ENCODE measurements at places on chromosomes 1 and 21.

DNA sequence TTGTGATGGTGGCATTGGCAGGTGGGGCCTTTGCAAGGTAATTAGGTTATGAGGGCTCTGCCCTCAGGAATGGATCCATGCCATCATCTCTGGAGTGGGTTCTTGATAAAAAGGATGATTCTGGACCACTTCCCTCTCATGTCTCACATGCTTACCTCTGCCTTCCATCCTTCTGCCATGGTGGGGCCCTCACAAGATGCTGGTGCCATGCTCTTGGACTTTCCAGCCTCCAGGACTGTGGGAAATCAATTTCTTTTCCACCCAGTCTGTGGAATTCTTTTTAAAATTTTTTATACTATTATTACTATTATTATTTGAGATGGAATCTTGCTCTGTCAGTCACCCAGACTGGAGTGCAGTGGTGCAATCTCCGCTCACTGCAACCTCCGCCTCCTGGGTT is 57.3 kb downstream of the ACBD3 start:
- no peak for DNase-seq

GRCh38 chr1:1908506-1908791 is 6.6 kb upstream of the CALML6 start:
- DNase-seq = no peak

DNA sequence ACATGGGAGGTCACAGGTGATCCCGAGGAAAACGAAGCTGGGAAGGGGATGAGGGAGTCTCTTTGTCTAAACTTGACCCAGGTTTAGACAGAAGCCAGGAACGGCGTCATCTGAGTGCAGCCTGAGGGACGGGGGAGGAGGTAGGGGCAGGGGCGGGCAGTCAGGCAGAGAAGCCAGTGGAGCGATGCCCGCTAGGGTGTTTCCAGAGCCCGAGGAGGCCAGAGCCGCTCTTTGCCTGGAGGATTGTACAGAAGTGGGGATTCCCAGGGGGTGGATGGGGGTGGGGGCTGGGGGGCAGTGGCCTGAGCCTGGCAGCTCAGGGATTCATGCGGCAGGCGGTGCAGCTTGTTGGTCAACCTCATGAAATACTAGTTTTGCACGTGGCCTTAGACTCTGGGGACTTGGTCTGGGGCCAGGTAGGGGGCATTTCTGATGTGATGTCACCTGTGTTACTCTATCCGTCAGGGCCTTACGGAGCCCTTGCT is 58.4 kb downstream of the VPS26C start:
- DNase-seq = no peak

GRCh38 chr1:173420330-173420806 is 56.8 kb upstream of the PRDX6 start:
- DNase-seq = peak; percentile 21

DNA sequence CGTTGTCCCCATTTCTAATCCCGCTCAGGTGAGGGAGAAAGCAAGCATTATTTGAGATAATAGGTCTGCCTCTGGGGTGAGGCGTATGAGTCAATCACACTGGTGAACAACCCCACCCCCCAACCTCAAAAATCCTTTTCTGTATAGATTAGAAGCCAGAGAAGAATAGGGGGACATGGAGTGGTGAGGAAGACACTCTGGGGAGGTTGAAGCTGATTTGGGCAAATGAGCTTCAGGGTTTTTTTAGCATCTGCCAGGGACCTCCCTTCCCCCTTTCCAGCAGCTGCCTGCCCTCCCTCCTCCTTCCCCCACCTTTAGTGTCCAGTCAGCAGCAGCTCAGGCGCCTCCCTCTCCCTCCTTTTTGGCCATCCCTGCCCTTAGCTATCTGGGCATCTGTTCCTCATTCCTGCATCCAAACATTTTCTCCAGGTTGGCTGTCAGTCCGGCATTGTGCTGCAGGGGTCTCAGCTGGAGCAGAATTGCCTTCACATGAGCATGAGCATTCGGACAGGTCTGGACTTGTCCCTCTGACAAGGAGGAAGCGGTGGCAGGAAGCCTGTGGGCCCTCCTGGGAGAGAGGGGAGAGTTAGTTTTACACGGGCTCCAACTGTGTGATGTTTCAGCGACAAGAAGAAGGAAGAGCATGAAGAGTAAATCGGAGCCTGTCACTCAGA is 30.8 kb upstream of the PTGFRN start:
- no peak for DNase-seq

GRCh38 chr1:200029035-200029821 is 1.7 kb downstream of the NR5A2 start:
- no peak for DNase-seq

DNA sequence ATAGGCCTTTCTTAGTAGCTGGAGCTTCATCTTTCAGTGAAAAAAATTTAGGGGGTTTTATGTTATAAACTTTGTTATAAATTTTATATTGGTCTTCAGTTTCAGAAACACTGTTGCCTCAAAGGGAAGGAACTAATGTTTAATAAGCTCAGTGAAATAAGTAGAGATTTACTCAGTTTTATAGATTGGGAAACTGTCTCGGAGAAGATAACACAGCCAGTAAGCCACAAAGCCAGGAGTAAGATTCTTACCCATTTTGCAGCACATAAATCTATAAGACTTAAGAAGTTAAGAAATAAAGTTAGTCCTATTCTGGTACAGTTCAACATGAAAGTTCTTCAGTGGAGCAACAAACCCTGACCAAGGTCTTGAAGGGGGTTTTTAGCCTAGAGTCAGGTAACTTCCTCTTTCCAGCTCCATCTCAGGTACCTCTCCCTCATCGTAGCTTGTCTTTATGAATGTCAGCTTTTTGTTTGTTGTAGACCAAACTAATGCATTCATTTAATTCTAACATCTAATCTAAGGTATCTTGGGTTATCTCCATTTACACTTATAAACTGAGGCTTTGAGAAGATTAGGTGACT is 3.3 kb downstream of the KPNA6 start:
- no peak for DNase-seq

- DNase-seq = no peak
These were observed 303.6 kb downstream of the LMX1A start for GRCh38 chr1:165052936-165053335.

- no peak for DNase-seq
These were observed 18.7 kb downstream of the DMRTB1 start for GRCh38 chr1:53477651-53478501.

GRCh38 chr1:232292818-232293217 is 337.1 kb downstream of the SIPA1L2 start:
- no peak for DNase-seq

DNA sequence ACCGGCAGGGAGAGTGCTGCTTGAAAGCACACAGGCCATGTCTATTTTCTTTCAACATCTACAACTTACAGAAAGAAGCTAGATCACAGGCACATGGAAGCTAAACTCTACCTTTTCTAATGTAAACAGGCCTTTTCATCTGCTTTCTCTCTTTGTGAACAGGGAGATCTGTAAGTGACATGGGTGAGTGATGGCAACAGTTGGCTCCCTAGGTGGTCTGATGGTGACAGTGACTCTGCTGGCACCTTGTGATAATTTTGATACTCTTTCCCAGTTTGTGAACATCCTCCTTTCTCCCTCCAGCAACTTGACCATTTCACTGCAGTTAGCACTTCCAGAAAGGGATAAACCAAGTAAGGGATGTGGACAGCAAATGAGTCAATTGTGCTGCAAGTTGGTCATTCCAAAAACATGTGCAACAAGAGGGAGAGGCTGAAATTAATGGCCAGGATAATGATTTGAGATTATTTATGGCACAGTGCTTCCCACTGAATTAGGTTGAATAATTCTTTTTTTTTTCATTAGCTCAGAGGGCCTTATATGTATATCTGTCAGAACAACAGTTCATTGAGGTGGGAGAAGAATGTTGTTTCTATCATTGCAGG is 89.5 kb downstream of the XCL2 start:
- no peak for DNase-seq

GRCh38 chr1:207744000-207744534 is 7.8 kb upstream of the CD46 start:
- DNase-seq = no peak

DNA sequence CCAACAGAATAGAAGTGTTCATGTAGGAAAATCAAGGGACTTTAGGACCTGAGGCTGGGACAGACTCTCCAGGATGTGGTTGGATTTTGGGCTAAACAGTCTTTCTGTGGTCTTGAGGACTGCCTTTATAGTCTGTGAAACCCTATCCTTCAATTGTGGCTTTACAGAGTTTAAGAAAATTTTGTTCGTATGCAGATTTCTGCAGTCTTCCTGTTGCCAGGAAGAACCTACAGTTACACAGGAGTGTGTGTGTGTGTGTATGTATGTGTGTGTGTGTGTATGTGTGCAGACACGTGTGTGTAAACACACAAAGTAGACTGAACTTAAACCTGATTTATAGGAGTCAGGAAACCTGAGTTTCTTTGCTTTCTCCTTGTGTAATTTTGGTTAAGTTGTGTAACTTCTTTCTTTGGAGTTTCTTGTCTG is 22.8 kb downstream of the NEK7 start:
- no peak for DNase-seq

- DNase-seq = no peak
These were observed 7.2 kb downstream of the CD34 start for GRCh38 chr1:207903767-207904166.

DNA sequence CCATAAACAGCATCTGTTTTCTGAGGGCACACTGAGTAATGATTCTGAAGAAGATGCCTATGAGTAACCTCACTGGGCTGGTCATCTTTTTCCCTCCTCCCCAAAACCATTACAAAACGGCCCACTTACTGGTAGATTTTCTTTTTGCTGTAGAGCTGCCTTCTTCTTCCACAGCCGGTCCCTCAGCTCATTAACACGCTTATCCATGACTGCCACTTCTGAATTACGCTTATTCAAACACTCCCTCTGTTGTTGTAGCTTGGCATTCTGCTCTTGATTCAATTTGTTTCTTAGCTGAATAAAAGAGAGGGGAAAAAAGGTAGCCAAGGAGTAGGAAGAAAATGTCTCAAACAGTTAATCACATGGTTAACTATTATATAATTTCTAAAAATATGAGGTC is 43.1 kb downstream of the TP53BP2 start:
- no peak for DNase-seq

DNA sequence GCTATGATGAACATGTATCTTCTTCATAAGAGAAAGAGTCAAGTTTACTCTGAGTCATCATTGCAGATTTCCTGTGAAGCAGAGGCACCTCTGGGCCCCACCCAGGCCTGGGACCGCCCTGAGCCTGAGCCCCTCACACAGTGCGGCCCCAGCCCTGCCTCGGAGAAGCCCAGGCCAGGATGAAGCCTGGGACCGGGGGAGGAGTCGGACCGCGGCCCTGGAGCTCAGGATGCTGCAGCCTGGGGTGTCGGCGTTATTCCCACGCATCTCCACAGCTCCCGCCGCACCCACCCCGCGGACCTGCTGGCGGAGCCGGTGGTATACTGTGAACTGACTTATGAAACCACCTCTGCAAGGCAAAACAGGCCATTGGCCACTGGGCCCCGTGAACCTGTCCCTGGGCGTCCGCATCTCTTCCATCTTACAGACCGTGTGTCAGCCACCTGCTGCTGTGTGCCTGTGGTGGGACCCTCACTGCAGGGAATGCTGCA is 2.4 kb upstream of the COL6A1 start:
- DNase-seq = no peak

DNA sequence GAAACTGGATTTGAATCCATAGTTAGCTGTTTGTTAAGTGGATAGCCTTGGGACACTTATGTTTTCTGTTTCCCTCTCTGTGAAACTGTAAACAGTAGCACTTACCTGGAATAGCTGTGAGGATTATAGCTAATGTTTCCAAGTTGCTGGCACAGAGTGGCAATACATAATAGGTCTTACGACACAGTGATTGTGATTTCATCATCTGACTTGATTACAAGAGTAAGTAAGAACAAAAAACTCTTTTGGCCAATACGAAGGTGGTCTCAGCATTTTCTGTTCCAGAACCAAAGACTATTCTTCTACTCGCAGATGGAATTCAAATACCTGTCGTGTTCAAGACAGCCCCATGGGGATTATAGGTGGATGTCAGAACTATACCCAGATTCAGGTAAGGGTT is 2.1 kb downstream of the C8B start:
- no peak for DNase-seq

DNA sequence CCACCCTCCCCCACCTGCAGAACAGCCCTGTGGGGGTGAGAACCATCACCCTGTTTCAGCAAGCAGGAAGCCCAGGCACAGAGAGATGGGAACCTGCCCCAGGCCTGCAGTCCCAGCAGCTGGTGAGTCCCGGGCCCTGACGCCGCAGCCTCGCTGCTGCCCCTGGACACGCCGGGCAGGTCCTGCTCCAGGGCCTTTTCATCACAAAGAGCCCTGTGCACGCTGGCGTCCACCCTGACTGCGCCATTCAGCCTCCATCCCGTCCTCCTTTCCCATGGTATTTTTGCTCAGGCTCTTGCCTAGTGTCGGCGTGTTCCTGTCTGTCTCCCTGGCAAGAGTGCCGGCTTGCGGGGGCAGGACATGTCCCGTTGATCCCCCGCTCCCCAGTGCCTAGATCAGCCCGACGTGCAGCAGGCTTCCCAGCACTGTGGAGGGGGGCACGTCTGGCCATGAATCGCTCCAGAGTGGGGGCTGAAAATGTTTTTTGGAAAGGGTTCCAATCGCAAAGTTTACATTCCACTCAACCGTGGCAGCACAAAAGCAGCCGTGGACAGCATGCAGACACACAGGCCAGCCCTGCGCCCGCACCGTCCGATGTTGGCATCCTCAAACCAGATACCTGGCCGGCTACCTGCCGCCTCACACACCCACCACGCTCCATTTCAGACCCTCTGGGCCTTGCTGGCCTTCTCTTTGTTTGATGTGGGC is 6.3 kb upstream of the TTC34 start:
- DNase-seq = no peak

- DNase-seq = no peak
These were observed 18.8 kb upstream of the RGS16 start for GRCh38 chr1:182622901-182623528.

DNA sequence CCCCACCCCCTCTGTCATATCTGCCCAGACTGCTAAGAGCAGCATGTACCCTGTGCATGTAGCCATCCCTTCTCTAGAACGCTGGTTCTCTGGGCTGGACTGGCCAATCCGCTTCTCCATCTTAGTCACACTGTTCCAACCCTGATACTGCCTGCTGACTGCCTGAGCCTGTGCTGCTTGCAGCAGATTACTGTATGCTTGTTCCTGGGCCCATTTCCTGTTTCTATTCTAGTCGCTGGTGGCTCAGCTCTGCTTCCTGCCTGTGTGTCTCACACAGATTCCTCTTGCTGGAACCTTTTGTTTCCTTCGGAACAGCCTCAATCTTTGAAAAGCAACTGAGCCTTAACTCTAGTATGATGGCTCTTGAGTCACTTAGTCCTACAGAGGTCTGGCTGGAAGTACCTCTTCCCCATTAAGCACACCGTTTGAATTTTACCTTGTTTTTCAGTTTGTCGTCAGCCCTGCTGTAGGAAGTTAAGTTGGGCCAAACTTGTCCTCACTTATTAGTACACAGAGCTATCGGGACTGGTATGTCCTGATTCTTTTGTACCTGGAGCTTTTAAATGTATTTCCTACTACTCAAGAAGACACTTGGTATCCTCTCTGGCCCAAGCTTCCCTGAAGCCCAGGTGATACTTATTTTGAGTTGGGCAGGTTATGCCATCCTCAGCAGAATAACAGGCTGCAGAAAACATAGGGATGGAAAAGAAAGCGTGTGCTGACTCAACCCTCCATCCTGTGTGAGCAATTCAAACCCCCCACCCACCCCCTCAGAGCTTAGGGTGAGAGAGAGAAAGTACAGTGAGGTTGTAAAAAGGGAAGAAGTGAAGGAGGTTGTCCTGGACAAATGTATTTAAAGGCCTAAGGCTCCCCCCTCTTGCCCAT is 43.4 kb upstream of the PIGV start:
- DNase-seq = peak; percentile 54

GRCh38 chr1:30378003-30378596 is 345.3 kb downstream of the MATN1 start:
- DNase-seq = no peak

GRCh38 chr1:7493711-7494454 is 277.2 kb upstream of the VAMP3 start:
- no peak for DNase-seq

- no peak for DNase-seq
These were observed 37.3 kb upstream of the ASB17 start for GRCh38 chr1:75969550-75969949.
